ENCODE measurements at places on chromosomes 11 and 22.
A peak's percentile ranks its signal among the peaks of the same experiment; 100 is the strongest.

DNA sequence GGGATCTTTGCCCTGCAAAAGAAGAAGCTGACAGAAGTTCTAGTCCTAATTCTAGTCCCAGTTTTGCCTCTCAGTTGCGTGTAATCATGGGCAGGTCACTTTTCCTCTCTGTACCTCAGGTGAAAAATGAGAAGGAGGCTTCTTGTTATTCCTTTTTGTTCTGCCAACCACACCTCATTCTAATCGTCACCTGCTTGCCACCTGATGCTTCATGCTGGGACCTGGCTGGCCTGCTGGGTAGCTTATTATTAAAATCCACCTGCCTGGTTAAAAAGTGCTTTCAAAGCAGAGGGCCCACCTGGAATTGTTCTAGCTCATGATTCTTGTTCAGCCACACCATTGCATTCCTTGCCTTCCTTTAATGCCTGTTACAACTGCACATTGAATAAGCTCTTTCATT is 8.4 kb upstream of the ALG8 start:
- DNase-seq: no peak

DNA sequence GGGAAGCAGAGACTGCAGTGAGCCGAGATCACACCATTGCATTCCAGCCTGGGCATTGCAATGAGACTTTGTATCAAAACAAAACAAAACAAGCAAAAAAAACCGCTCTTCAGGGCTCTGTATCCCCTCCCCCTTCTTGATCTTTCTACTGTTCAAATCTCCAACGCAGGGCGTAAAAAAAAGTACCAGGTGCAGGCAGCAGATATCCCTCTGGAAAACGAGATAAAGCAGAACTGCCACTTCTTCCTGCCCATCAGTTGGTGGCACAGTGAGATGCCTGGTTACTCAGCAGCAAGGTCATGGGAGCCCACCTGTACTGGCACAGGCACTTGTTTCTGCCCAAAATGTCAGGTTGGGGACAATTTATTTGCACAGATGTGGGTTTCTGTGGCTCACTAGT is 11.2 kb downstream of the CCS start:
- no peak for DNase-seq

- DNase-seq: no peak
Measured at GRCh38 chr11:101288392-101288791, 158.8 kb upstream of the PGR start.

DNA sequence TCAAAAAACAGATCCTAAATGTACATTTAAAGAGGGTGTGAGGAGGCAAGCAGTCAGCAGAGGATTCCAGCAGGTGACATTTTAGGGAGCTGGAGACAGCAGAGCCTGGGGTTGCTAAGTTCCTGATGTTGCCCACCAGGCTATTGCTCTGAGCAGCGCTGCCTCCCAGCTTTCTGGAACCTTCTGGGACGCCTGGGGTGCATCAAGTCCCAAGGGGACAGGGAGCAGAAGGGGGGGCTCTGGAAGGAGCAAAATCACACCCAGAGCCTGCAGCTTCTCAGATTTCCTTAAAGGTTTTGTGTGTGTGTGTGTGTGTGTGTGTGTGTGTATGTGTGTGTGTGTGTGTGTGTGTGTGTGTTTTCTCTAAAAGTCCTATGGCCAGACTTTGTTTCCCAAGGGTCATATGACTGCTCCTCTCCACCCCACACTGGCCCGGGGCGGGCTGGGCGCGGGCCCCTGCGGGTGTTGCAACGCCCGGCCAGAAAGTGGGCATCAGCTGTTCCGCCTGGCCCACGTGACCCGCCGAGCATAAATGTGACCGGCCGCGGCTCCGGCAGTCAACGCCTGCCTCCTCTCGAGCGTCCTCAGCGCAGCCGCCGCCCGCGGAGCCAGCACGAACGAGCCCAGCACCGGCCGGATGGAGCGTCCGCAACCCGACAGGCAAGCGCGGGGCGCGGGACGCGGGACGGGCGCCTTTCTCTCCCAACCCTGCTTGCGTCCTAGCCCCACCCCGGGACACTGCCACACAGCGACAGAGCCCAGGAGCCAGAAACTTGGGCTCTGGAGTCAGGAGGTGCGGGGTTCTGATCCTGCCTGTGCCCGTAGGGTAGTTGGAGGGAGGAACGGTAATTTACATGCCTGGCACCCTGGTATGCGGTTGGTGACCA is at the start of gene HMOX1:
Gene HMOX1, plus strand, starts transcription at position 560 of the 887 bp plus-strand sequence. Its CDS starts 78 bp downstream, at position 638.
- peak; percentile 98 for DNase-seq

- peak; percentile 40 for DNase-seq
Measured at GRCh38 chr11:86978756-86979608, 23.8 kb upstream of the FZD4 start.

- no peak for DNase-seq
Measured at GRCh38 chr11:24496386-24496735, 492 bp upstream of the LUZP2 start.

DNA sequence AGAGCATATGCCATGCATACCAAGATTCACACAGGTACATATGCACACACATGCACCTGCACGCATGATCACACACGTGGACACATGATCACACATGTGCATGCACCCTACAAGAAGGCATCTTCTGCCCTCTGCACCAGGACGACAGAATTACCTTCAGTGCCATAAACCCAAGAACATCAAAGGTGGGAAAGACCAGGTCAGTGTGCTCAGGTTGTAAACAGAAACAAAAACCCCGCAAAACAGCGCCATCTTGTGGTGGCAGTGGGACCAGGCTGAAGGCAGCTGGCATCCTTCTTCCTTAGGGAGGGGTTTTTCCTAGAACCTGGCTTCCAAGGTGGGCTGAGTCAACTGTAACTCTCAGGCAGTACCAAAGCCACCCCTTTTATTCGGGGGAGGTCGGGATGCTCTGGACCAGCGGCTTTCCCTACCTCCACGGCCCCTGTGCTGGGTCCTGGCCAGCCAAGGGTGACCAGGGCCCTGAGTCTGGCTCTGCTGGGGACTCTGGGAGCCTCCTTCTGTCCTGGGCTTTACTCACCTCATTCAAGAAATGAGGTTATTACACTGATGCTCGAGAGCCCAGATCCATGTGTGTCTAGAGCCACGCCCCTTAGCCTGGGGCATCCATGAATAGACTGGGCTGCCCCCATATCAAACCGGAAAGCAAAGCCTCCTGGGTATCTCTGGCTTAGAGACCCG is 69.4 kb upstream of the FGF3 start:
- DNase-seq: peak; percentile 10

DNA sequence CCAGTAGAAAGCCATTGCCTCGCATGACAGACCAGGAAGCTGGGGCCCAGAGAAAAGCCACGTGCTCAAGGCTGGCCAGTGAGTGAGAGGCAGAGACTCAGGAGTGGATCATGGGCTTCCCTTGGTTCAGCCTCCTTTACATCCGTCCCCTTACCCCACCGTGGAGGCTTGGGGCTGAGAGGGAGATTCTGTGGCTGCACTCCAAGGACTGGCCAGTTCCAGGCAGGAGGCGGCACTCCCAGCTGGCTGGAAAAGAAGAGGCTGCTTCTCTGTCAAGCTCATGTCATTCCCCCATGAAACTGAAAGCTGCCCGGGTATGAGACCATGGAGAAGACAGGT is 6.6 kb upstream of the ASCL2 start:
- DNase-seq: no peak

DNA sequence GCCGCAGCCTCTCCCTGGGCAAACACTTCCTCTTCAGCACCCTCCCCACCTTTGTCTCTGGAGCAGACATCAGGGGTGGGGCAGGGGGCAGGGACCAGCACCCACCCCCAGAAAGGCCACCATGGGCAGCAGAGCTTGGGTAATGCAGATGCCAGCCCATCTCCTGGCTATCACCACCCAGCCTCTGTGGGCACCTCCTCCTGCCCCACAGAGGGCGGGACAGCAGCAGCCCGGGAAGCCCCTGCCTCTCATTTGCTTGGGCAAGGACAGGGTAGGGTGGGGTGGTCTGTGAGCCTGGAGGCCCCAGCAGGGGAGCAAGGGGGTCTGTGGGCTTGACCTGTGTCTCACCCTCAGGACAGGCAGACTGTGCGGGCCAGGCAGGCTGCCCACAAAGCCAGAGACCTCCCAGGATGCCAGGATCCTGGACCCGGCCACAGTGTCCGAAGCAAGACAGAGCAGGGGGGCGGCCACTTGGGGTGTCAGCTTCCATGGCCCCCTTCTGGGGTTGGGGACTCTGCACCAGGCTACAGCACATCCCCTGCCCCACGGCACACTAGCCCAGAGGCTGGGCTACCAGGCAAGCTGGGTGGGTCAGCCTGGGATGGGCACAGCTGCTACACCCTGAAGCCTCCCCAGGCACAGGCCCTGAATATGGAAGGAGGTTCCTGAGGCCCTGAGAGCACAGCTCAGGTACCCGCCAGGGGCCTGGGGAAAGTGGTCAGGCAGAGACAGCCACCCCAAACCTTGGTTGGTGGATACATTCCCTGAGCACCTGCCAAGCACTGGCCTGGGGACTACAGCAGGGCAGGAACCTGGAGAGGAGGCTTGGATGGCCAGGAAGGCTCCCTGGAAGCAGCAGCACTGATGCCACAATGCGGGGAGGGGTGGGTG is 4.5 kb downstream of the RNH1 start:
- no peak for DNase-seq

Measured in fibroblast of gingiva (primary cell).